Activated CD4-positive, alpha-beta T cell treated with anti-CD3 and anti-CD28 coated beads, Interleukin-2, amount 50 U/mL, for 24 hours (primary cell): ENCODE measurements at places on chromosomes 2 and 18.

DNA sequence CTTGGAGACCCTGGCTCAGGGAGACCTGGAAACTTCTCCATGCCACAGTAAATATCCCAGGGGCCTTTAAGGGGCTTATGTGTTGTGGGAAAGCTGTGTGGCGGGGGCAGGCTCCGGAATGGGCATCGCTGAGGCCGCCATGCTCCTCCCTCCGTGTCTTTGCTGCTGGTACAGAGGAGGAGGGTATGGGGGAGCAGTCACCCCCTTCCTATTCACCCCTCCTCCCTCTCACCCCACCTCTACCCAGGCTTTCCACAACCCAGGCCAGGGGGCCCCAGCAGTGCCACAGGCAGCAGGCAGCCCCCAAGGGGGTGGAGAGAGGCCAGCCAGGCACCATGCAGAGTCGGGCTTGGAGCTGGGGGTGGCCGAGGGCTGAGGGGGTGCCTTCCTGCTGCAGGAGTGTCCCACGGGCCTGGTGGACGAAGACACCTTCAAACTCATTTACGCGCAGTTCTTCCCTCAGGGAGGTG is 28.0 kb upstream of the FAHD2A start:
- no peak for DNase-seq

DNA sequence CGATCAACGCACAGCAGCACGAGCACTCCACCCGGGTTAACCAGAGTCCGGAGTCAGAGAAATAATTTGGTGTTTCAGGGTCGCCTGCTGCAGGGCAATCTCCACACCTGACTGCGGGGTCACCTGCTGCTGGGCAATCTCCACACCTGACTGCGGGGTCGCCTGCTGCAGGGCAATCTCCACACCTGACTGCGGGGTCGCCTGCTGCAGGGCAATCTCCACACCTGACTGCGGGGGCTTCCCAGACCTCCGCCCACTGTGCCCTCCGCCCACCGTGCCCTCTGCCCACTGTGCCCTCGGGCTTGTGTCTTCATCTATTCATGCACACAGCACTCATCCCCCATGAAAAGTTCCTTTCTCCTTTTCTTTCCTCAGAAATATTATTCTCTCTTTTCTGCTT is 500.2 kb upstream of the SALL3 start:
- DNase-seq, result no peak

GRCh38 chr2:130263606-130264005 is 65.4 kb upstream of the TUBA3E start:
- no peak for DNase-seq

- DNase-seq, result no peak
These were observed 2.6 kb upstream of the RNU2-63P start for GRCh38 chr2:88018909-88019308.

DNA sequence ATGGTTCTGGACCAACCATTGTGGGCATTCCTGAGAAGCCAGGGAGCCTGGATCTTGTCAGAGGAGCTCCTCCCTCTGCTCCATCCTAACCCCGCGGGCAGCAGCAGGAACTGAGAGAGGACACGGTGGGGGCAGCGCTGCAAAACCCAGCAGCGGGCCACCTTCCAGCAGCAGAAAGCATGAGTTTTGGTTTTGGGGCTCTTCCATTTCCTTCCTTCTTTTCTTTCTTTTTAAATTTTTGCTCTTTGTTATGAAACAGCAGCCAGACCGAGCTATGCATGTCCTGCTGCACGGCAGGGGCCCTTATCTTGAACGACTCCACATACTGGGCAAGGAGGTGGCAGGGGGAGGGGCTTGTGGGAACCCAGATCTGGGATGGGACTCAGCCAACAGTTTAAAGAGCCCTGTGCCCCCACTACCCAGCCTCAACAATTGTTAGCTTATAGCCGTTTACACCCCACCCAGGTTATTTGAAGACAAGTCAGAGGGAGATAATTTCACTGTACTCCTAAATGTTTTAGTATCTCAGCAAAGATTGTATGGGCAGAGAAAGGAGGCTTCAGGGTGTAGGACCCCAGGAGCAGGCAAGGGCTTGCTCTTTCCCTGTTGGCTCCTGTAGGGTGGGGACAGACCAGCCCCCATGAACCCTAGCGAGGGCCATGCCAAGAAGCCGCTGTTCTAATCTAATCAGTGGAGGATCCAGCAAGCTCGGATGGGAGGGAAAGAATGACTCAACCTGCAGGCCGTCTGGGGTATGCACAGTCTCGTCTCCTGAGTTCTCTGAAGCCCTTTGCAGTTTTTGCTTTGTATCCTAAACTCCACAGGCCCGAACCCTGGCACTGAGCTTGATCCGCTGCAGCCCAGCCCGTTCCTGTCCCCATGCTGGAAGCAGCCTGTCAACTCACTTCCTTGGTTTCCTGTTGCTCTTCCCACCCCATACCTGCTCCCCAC is 75.3 kb downstream of the LRRFIP1 start:
- no peak for DNase-seq

- peak; percentile 30 for DNase-seq
These were observed 7.9 kb downstream of the CROCC2 start for GRCh38 chr2:240913810-240914644.

- no peak for DNase-seq
These were observed 115.6 kb upstream of the OTOS start for GRCh38 chr2:240255811-240256703.

DNA sequence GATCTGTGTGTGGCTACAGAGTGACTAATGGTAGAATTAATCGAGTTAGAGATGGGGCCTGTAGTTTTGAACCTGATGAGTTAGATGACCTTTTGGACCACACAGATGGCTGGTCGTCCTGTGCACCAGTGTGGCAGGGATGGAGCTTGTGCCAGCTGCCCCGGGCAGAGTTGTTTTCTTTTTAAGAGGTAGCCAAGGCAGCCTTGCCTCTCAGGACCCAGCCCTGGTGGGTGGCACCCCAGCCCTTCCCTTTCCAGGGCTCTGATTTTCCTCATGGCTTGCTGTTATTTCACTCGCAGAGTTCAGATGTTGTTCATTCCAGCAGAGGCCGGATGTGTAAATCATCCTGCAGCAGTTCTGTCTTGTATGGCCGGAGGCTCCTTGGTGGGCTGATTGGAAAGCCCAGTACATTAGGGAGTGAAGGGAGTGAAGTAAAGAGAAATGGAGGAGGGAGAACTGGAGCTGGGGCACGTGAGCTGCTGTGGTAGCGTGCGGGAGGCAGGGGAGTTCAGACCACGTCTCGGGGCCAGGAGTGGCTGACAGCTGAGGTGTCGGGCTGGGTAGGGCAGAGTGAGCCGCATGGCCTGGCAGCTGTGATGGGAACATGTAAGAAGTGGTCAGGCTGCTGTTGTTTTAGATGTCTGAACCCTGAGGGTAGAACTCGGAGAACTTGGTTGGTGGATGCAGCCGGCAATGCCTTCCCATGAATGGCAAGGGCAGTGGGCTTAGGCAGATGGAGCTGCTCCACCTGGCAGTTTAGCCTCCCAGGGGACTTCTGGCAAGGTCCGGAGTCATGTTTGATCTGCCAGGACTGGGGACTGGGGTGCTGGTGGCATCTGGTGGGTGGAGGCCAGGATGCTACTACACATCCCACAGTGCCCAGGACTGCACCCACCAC is 28.8 kb downstream of the ASAP2 start:
- no peak for DNase-seq

DNA sequence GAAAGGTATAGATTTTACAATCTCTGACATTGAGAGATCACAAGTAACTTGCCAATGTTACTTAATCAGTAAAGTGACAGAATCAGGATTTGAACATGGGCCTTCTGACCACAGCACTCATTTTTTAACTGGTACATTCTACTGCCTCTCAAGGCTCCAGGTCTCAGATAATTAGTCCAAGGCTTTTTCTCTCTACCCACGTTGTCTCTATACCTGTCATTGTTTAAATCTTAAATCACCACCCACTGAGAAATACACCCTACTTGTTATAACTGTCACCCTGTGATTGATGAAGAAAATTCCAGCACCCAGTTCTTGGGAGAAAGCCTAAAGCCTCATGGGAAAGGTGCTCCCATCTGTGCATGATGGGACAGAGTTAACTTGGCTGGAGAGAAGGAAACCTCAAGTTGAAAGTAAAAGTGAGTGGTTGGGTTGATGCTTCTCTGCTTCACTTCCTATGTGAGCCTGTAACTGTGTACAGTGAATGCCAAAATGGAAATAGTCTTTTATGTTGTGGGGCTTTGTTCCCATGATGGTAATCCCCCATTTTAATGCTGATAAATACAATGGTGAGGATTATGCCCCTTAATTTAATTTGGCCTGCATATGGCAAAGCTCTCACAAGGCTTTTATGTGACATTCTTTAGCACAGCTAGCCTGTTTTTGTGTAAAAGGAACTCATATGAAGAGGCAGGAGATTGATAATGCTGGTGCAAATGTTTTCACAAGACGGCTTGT is 190.1 kb upstream of the SP5 start:
- DNase-seq, result no peak

- DNase-seq, result no peak
These were observed 299.1 kb upstream of the GALNT5 start for GRCh38 chr2:156958374-156958773.

DNA sequence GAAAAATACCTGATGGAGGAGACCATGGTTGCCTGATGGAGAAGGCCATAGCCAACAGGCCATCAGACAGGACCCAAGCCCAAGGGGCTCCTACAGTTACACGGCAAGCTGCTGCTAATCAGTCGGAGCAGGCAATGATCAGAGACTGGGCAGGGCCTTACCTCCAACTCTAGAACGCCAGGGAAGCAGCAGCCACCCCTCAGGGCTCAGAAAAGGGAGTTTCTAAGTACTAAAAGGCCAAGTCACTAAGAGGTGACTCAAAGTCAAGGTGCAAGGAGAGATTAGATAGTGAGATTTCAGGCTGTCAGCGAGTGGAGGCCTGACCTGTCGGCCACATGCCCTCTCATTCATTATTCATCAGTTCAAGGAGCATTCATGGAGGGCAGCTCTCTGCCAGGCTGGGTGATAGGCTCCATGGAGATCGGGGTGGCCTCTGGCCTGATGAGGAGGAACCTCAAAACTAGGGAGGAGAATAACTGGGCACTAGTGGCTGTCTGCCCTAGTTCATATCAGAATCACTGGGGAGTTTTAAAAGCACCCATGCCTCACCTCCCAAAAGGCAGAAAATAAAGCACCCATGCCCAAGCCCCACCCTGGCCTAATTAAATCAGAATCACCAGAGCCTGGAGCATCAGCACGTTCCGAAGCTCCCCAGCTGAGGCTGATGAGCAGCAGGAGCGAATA is 3.6 kb downstream of the VIL1 start:
- no peak for DNase-seq

DNA sequence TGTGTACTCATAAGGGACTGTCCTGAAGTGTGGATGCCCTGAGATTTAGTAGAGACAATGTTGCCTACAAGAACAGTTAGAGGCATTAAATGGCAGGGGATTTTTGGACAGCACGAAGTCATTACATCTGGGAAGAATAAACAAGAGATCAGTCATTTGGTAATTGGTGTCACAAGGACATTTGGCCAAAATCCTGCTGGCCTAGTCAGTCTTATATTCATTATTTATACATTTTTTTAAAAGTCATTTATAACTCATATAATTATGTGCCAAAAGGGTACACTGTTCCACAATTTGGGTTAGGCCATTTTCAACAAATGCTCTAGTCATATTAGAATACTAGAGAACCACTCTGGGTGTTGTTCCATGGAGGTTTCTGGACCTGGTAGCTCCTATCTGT is 104.7 kb downstream of the LRATD1 start:
- no peak for DNase-seq

DNA sequence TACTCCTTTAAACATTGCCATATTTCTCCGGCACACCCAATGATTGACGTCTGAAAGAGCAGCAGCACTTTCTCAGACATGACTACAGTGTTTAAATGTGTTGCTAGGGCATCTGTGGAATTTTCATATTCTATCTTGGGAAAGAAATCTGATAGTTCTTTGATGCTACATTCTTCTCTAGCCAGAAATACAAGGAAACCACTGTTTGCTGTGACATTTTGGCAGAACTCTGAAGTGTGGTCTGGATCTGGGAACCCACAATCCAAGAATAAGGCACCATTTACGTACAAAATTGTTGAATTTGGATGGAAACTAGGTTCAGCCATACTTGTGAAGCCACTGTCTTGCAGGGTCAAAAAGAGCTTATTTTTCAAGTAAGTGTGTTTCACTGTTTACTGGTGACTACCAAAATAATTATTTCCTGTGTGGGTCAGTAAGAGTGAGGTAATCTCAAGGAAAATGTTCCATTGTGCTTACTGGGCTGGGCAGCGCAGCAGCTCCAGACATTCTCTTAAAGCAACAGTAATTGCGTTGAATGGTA is 21.3 kb upstream of the CD28 start:
- no peak for DNase-seq

- no peak for DNase-seq
These were observed 44.5 kb downstream of the ABHD3 start for GRCh38 chr18:21660078-21660477.

- DNase-seq, result no peak
These were observed 47.6 kb downstream of the KCNE4 start for GRCh38 chr2:223099561-223099960.

DNA sequence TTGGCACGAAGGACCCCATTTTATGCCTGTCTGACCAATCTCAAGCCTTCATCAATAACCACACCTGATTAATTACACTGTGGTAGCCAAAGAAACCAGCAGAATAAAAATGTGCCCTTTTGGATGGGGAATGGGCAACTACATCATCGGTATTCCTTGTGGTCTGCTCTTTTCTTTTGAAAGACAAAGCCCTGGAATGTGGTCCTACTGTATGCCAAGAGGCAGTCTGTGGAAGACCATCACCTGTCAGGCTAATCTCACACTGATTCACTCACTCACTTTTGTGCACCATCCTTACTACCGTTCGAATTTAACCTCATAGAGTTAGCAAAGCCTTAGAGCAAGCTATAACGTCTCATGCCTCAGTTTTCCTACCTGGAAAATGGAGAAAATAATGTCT is 275.2 kb upstream of the LRRTM1 start:
- no peak for DNase-seq

DNA sequence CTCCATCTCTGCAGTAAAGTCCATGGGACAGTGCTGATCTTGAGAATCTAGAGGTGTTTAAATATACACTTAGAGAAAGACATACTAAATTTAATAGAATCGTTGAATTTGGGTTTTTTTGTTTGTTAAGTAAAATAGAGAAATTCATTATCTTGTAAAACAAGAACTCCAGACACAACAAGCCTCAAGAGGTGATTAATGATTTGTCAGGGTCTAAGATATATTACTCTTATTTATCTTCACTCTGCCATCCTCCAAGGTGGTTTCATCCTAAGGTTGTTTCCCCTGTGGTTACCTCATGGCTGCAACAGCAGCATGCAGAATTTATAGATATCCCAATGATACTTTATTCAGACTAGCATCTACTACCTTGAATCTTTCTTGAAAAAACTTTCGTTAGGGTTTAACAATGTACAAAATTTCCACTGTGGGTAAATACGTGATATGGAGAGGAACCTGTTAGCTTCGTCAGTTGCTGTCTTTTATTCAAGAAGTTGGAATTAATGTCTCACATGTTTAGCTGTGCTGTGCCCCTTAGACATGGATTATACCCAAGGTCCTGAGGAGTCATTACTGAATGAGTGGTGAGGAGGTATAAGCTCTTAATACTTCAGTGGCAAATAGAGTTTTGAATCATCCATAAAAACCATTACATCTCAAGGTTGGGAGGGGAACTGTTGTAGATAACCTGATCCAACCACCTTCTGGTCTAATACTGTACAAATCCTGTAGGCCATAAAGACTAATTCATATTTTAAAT is 128.0 kb downstream of the GPD2 start:
- DNase-seq, result no peak

GRCh38 chr18:77023102-77023782 is 109.3 kb downstream of the MBP start:
- DNase-seq, result no peak
